T-helper 17 cell (primary cell): ENCODE measurements at places on chromosomes 7 and 10. TPM values are rescaled to one million over a fixed set of nuclear protein-coding genes. Genes with fewer than 3 reads are reported as not detected.

DNA sequence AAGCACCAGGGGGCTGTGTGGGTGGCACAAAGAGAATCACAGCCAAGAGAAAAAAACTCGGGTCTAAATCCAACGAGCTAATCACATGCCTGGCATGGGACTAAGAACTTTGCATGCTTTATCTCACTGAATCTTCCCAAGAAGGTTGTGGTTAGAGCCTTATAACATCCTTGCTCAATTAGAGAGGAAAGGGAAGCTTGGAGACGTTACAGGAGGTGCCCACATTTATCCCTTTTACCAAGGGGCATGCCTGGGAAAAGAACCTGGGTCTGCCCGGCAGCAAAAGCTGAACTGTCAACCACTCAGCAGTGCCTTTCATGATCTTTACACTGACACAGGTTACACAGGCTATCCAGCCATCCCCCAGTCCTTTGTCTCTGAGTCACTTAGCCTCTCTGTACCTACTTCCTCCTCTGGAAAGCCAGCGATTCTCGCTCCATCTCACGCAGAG lies 190.1 kb downstream of the PRPF18 start:
- peaks cover 34% of the 10 kb centered on the region for H3K27me3 ChIP-seq
- no peak overlapping the region for H3K4me3 ChIP-seq
- DNase-seq, result no peak
- no peak overlapping the region for H3K27ac ChIP-seq
- peaks cover 3% of the 10 kb centered on the region for H3K4me1 ChIP-seq

DNA sequence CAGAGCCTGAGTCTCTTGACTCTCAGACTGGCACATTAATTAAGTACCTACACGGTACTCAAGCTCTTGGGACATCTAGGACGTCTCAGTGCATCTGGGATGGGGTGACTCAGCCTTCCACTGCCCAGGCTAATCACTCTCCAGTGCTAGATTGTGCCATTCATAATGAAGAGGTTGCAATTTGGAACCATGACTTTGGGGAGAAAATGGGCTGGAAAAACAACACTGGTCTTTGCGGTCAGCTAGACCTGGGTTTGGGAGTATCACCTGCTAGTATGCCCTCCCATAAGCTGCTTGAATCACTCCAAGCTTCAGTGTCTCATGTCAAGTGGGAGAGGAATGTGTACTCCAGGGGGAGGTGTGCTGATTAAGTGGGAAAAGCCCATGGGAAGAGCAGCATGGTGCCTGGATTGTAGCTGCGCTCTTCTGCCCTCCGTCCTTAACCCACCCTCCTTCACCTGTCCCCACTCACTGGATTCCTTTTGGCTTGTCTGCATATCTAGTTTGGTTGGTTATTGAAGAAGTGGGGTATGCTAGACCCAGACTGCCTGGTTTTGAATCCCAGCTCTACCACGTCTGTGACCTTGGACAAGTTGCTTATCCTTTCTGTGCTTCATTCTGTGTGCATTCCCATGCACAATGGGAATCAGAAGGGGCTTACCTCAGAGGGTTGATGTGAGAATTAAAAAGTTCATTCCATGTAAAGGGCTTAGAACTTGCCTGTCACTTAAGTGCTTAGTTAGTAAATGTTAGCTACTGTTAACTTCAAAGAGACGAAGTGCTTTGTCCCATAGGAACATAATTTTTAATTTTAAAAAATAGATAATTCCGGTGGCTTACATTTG lies 3.8 kb downstream of the NFE2L3 start:
- no peak for DNase-seq
- H3K27ac ChIP-seq, result peak overlapping the region; percentile 98
- H3K36me3 ChIP-seq, result peaks cover 2% of the 10 kb centered on the region
- no peaks in the 10 kb centered on the region for H3K27me3 ChIP-seq
- peaks cover 57% of the 10 kb centered on the region for H3K4me1 ChIP-seq

GRCh38 chr7:16795624-16796023 lies 9.2 kb downstream of the AGR2 start:
- no peak overlapping the region for H3K4me3 ChIP-seq
- H3K4me1 ChIP-seq, result peaks cover 3% of the 10 kb centered on the region
- peaks cover 41% of the 10 kb centered on the region for H3K27me3 ChIP-seq
- H3K36me3 ChIP-seq, result no peaks in the 10 kb centered on the region

GRCh38 chr7:29091715-29092114 lies 54.6 kb downstream of the CPVL start:
- H3K4me1 ChIP-seq, result peaks cover 4% of the 10 kb centered on the region
- no peak for DNase-seq
- no peak overlapping the region for H3K27ac ChIP-seq
- no peak overlapping the region for H3K4me3 ChIP-seq
- no peaks in the 10 kb centered on the region for H3K36me3 ChIP-seq

- no peaks in the 10 kb centered on the region for H3K27me3 ChIP-seq
- H3K4me3 ChIP-seq, result no peak overlapping the region
- H3K4me1 ChIP-seq, result no peaks in the 10 kb centered on the region
- no peaks in the 10 kb centered on the region for H3K36me3 ChIP-seq
- no peak for DNase-seq
These were observed 125.8 kb downstream of the PTPRN2 start for GRCh38 chr7:158461824-158462223.

The C10orf105 gene
- total RNA-seq, result 0.37 TPM

GRCh38 chr10:75040576-75040975 lies 70.9 kb upstream of the SAMD8 start:
- DNase-seq, result no peak
- no peaks in the 10 kb centered on the region for H3K36me3 ChIP-seq
- H3K4me3 ChIP-seq, result no peak overlapping the region
- peaks cover 10% of the 10 kb centered on the region for H3K4me1 ChIP-seq

DNA sequence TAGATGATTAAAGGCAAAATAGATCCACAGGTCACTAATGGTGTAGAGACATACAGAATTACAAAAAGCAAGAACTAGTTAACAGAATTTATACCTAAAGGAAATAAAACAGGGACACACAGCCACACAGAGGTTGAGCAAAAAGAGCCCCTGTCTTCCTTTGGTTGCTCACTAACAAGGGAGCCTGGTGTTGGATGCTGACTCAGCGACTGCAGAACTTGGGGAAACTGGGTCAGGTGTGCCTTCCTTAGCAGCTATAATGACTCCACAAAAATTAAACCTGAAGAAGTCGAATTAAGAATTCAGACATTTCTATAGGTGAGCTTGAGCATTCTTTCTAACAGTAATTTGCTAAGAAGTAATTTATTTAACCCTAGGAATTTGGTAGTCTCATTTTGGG lies 15.0 kb downstream of the POM121L12 start:
- H3K36me3 ChIP-seq, result no peaks in the 10 kb centered on the region
- no peak for DNase-seq
- H3K4me3 ChIP-seq, result no peak overlapping the region
- H3K4me1 ChIP-seq, result no peaks in the 10 kb centered on the region

GRCh38 chr7:139914306-139915267 lies 85.5 kb downstream of the TBXAS1 start:
- peaks cover 10% of the 10 kb centered on the region for H3K36me3 ChIP-seq
- no peaks in the 10 kb centered on the region for H3K27me3 ChIP-seq
- no peak overlapping the region for H3K27ac ChIP-seq
- DNase-seq, result no peak
- H3K4me1 ChIP-seq, result peaks cover 18% of the 10 kb centered on the region

- H3K27me3 ChIP-seq, result peaks cover 5% of the 10 kb centered on the region
- peak overlapping the region; percentile 88 for H3K4me3 ChIP-seq
- H3K4me1 ChIP-seq, result peaks cover 15% of the 10 kb centered on the region
- peak overlapping the region; percentile 75 for H3K27ac ChIP-seq
- no peak for DNase-seq
These were observed 146.3 kb downstream of the GPR85 start for GRCh38 chr7:112940314-112940732.

DNA sequence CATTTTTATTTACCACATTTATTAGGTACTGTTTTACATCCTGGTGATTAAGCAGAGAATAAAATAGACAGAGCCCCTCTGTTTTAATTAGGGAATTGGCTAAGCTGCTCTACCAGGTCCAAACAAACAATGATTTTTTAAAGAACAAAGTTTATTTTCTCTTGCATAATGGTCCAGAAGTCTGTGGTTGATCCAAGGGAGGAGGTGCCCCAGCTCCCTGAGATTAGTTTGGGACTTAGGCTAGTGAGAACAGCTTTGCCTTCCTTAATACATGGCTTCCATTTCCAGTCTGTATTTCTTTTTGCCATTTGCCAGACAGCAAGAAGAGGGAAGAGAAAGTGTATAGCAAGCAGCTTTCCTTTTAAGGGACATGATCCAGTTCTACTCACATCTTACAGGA lies 2.9 kb upstream of the MIOS start:
- H3K36me3 ChIP-seq, result peaks cover 2% of the 10 kb centered on the region
- DNase-seq, result no peak
- H3K27me3 ChIP-seq, result no peaks in the 10 kb centered on the region
- peaks cover 14% of the 10 kb centered on the region for H3K4me1 ChIP-seq
- no peak overlapping the region for H3K4me3 ChIP-seq

DNA sequence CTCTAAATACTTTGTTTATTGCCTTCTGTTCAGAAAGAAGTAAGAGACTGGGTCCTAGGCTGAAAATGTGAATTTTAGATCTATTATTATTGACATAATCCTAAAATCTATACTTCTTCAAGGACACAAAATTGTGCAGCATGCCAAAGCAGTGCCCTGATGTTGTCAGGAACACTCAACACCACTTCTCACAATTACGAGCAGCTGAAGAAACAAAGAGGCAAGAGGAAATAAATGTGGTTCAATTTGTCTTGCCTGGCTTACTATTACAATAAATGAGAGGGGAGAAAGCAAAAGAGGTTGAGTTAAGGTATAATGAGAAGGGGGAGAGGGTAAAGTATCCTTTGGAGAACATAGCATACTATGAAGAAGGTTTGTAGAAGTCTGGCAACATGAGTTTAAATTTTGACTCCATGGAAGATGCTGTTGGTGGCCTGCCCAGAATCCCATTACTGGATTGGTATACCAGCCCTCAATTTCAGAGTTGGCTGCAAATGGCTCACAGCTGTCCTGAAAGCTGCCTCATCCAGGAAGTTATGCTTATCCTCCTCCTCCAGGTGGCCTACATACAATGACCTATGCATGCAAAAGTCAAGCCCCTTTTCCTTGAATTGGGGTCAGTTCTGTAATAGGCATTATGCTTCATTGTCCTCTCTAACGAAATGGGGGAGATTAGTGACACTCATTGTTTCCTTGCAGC lies 274.6 kb upstream of the SMIM30 start:
- H3K36me3 ChIP-seq, result no peaks in the 10 kb centered on the region
- no peak overlapping the region for H3K27ac ChIP-seq
- no peak for DNase-seq
- no peak overlapping the region for H3K4me3 ChIP-seq

GRCh38 chr10:78961760-78962159 lies 107.0 kb upstream of the ZMIZ1 start:
- H3K27me3 ChIP-seq, result no peaks in the 10 kb centered on the region
- H3K36me3 ChIP-seq, result no peaks in the 10 kb centered on the region
- peak overlapping the region; percentile 52 for H3K4me3 ChIP-seq
- no peak overlapping the region for H3K27ac ChIP-seq
- DNase-seq, result no peak
- peaks cover 12% of the 10 kb centered on the region for H3K4me1 ChIP-seq

- no peaks in the 10 kb centered on the region for H3K27me3 ChIP-seq
- H3K4me1 ChIP-seq, result peaks cover 15% of the 10 kb centered on the region
- DNase-seq, result no peak
- H3K4me3 ChIP-seq, result no peak overlapping the region
These were observed 5.8 kb upstream of the KLF6 start for GRCh38 chr10:3790858-3791257.

DNA sequence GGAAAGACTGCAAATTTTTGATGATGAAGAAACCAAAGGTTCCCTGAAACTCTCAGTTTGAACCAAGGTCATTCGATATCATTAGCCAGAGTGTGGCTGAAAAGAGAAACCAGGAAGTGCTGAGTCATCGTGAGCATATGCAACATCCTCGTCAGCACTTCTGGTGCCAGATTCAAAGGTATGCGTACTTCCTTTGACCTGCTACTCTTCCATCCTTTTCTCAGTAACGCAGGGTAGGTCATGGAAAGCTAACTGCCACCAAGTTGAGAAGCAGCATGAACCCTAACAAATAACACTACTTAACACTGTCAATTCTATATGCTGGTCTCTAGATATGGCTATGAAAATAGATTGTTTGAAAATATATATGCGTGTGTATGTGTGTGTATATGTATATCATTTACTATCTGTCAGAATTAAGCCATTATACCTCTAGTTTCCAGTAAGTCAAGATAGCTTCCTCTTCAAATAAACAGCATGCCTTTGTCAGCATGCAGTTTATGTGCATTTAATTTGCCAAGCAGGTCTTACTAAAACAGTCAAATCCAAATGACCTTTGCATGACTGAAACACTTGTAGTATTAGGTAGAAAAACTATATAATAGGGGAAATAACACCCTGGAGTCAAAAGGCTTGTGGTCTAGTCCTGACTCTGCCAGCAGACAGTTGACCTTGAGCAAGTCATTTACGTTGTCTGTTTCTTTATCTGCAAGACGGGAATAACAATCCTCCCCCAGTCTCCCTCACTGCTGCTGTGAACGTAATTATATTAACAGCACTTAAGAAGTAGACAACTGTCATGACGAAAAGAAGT lies 26.4 kb downstream of the CDK6 start:
- peaks cover 35% of the 10 kb centered on the region for H3K4me1 ChIP-seq
- no peaks in the 10 kb centered on the region for H3K27me3 ChIP-seq
- no peak for DNase-seq
- peaks cover 3% of the 10 kb centered on the region for H3K36me3 ChIP-seq
- peak overlapping the region; percentile 92 for H3K27ac ChIP-seq

DNA sequence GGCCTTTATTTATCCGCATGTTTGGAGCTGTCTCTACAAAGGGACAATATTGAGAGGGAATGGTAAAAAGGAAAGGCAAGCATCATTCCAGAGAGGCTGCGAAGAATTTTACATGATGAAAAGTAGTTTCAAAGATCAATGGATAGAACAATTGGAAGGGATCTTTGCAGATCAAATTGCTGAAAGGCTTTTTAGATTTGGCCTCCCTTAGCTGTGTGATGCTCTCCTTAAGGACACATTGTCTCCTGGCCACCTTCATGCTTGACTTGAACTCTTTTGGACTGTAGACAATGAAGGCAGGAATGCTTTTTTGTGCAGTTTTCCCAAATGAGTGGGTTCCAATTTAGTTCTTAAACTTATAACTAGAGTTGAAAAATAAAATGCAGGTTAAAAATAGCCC lies 344.7 kb downstream of the ARL4A start:
- DNase-seq, result no peak
- H3K27me3 ChIP-seq, result peaks cover 6% of the 10 kb centered on the region
- H3K4me3 ChIP-seq, result no peak overlapping the region
- H3K36me3 ChIP-seq, result no peaks in the 10 kb centered on the region
- H3K4me1 ChIP-seq, result no peaks in the 10 kb centered on the region

DNA sequence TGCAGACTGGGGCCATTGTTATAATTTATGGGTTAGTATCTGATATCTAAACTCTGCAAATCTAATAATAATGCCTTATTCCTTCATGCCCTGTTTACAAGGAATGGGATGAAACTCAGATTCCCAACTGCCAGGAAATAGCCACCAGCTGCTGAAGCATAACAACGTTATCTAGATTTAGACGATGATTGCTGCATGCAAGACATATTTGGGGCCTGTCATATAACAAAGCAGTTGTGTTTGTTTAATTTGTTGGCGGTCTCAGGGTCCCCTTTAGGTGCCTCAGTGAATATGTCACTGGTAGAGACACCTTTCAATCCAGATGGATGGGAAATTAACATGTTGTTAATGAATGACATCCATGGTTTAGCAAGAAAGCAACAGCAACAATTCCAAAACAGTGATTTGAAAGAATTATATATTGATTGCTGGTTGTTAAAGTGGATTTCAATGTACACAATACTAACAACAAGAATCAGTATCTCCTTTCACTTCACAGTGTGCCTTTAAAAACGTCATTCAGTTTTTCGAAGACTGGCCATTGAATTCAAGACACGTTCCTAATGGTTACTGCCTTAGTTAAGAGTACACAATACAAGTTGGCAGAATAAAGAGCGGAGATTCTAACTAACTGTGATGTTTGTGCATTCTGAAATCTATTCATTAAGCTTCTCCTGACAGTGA lies 860.6 kb upstream of the CELF2 start:
- H3K27me3 ChIP-seq, result peaks cover 8% of the 10 kb centered on the region
- no peak for DNase-seq
- no peak overlapping the region for H3K4me3 ChIP-seq
- H3K36me3 ChIP-seq, result no peaks in the 10 kb centered on the region
- no peak overlapping the region for H3K27ac ChIP-seq
